T-helper 17 cell (primary cell): ENCODE measurements at places on chromosomes 16 and 17.

GRCh38 chr17:28763804-28764266 lies 20.0 kb downstream of the TRAF4 start:
- peak; percentile 70 for DNase-seq

DNA sequence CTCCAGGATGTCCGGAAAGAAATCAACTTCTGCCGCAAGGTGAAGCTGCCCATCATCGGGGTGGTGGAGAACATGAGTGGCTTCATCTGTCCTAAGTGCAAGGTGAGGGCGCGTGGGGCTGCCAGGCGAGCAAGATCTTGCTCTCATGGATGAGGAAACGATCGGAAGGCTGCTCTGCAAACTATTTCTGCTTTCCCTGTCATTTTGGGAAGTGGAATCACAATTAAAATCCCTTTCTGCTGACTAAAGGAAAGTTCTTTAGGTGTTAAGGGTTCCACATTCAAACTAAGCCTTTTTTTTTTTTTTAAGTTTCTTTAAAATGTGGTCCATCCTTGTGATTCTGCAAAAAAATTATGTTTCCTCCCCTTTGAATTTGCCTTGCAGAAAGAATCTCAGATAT lies 17.7 kb downstream of the NUBP1 start:
- DNase-seq = no peak

- DNase-seq = peak; percentile 37
Observed at GRCh38 chr16:84013787-84014569, 28.6 kb downstream of the SLC38A8 start.

- no peak for DNase-seq
Observed at GRCh38 chr16:3356118-3356517, 429 bp downstream of the OR2C1 start.

GRCh38 chr16:47036201-47036600 lies 62.7 kb upstream of the DNAJA2 start:
- no peak for DNase-seq

- no peak for DNase-seq
Observed at GRCh38 chr16:4257646-4258556, 14.9 kb downstream of the TFAP4 start.

DNA sequence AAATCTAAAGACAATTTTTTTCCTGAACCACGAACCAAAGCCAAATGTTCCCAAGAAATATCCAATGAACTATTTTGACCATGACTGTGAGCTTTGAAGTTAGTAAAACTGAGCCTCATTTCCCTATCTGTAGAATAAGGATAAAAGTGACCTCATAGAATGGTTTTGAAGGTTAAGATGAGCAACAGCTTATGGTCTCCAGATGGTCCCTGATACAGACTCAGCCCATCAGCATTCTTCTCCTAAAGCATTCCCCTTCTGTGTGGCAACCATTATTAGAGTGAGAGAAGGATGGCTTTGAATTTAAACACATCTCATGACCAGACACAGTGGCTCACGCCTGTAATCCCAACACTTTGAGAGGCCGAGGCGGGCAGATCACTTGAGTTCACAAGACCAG lies 70.1 kb downstream of the COPRS start:
- DNase-seq = no peak

- no peak for DNase-seq
Observed at GRCh38 chr17:10729334-10730193, at the start of gene TMEM220. TSS of gene TMEM220 (minus strand) at chr17:10730023. CDS start at chr17:10729851, 172 bp downstream.

- no peak for DNase-seq
Observed at GRCh38 chr17:46832331-46832821, 13.9 kb upstream of the WNT3 start.

- no peak for DNase-seq
Observed at GRCh38 chr17:77933777-77934398, 24.6 kb upstream of the TNRC6C start.

- no peak for DNase-seq
Observed at GRCh38 chr16:23516366-23517137, 6.3 kb upstream of the GGA2 start.

GRCh38 chr16:22710326-22710725 lies 103.6 kb upstream of the HS3ST2 start:
- DNase-seq = no peak

GRCh38 chr17:14733376-14733775 lies 432.5 kb downstream of the HS3ST3B1 start:
- no peak for DNase-seq

DNA sequence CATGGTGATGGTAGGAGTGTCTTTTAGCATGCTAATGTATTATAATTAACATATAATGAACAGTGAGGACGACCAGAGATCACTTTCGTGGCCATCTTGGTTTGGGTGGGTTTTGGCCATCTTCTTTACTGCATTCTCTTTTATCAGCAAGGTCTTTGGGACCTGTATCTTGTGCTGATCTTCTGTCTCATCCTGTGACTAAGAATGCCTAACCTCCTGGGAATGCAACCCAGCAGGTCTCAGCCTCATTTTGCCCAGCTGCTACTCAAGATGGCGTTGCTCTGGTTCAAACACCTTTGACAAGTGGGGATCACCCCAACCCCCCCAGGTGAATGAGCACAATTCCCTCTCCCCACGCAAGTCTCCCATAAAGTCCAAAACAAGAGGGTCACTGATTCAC lies 49.3 kb upstream of the ETV4 start:
- no peak for DNase-seq

GRCh38 chr16:24681793-24682192 lies 47.7 kb upstream of the TNRC6A start:
- no peak for DNase-seq

- DNase-seq = no peak
Observed at GRCh38 chr16:19289811-19290485, 4.4 kb downstream of the CLEC19A start.

DNA sequence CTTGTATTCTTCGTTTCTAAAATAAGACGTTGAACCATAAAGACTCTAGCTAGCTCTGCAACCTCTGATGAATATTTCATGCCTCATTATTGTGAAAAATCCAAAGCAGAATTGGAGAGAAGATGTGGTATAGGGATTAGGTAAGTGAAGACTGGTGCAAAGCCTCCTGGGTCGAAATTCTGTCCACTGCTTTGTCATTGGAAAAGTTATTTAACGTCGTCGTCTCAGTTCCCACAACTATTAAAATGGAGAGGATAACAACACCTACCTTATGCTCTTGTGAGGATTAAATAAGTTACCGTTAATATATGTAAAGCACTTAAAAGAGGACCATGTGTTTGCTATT lies 1.4 kb upstream of the PRPSAP2 start:
- no peak for DNase-seq

GRCh38 chr17:64532409-64532808 lies 25.6 kb downstream of the CEP95 start:
- no peak for DNase-seq

GRCh38 chr17:50853781-50854180 lies 12.4 kb downstream of the TOB1 start:
- DNase-seq = no peak

DNA sequence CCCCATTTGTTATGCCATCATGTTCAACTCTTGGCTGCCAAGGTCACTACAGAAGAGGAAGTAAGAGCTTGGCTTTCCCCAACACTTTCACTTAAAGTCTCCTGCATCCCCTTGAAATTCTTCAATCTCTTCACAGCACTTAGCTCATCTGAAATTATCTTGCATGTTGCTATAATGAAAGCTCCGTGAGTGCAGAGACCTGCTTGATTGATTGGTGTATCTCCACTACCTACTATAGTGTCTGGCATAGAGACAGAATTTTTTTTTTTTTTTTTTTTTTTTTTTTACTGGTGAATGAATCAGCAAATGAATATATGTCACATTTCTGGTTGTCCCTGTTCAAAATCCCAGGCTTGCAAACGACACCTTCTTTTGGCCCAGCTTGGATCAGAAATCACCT lies 1.9 kb upstream of the SDR42E1 start:
- no peak for DNase-seq

- DNase-seq = no peak
Observed at GRCh38 chr16:24217461-24217860, 38.7 kb upstream of the CACNG3 start.

- no peak for DNase-seq
Observed at GRCh38 chr16:21301895-21302291, 23.8 kb upstream of the CRYM start.

GRCh38 chr17:58564971-58565370 lies 50.5 kb upstream of the MTMR4 start:
- DNase-seq = no peak

DNA sequence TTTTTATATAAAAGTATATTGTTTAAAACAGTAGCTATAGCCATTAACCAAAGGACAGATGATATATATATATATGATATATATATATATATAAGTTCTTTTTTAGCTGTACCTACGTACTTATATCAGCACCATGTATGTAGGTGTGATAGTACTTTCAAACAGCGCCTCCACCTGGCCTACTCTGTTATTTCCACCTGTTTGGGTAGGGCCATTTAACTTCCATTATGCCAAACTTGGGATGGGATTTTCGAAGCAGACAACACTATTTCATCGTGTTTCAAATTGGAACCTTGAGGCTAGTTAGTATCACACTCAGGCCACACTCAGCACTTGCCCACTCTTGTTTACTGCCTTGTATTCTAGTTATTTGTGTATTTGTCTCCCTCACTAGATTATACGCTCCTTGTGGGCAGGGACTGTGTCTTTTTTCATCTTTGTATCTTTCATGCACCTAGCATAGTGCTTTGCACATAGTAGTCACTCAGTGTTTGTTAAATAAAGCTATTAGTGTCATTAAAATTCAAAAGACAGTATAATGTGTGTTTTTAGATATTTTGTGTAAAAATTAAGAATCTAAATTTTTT lies 11.8 kb upstream of the CLTC start:
- no peak for DNase-seq

DNA sequence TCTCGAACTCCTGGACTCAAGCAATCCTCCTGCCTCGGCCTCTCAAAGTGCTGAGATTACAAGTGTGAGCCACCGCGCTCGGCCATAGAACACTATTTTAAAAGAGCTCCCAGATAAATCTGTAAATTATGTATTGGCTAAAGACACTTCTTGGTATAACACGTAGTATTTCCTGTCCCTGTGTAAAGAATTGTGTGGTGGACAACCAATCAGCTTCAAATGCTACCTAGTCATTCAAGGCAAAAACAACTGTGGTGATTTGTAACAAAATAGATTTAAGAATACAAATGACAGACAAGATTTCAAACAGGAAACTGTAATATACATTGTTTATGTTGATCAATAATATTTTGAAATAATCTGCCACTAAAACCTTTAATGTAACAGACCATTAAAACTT lies 14.6 kb downstream of the CRLF3 start:
- DNase-seq = no peak

DNA sequence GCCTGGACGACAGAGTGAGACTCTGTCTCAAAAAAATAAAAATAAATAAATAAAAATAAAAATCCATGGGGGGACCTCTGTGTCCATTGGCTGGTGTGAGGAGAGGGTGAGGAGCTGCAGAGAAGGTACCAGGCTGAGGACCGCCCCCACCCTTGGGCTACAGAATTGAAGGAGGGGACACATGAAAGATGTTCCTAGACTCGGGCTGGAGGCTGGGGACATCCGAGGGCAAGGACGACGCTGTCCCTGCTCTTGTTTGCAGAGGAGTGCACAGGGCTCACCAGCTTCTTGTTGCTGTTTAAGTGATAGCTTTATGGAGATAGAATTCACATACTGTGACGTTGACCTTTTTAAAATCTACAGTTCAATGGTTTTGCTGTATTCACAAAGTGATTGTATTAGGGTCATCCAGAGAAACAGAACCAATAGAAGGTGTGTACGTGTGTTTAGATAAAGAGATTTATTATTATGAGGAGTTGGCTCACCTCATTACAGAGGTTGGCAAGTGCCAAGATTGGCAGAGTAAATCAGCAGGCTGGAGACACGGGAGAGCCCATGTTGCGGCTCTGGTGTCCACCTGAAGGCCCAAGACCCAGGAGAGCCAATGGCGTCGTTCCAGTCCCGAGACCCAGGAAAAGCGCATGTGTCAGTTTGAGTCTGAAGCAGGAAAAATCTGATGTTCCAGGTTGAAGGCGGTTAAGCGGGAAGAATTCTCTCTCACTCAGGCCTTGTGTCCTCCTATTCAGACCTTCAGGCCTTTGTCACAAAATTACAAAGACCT lies 320.7 kb downstream of the SEC14L1 start:
- DNase-seq = no peak

DNA sequence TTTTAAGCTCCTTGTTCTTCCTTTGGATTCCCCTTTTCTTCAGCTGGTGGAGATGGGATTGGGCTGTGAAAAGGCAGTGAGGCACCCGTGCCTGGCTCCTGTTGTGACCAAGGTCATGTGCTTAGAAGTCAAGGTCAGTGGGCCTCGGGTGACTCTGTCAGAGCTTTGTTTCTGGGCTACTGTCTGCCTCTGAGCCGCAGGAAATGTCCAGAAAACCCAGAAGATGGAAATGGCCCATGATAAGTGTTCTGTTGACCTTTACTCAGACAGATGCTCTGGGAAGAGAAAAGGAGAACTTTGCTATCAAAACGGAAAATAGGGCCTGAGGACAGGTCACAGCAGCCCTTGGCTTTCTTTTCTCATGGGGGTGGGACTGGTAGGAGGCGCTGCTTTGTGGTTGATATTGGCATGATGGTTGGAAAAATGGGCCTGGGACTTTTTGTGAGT lies 2.9 kb downstream of the ABCC1 start:
- no peak for DNase-seq

- no peak for DNase-seq
Observed at GRCh38 chr16:55508271-55508921, 476 bp upstream of the LPCAT2 start.

DNA sequence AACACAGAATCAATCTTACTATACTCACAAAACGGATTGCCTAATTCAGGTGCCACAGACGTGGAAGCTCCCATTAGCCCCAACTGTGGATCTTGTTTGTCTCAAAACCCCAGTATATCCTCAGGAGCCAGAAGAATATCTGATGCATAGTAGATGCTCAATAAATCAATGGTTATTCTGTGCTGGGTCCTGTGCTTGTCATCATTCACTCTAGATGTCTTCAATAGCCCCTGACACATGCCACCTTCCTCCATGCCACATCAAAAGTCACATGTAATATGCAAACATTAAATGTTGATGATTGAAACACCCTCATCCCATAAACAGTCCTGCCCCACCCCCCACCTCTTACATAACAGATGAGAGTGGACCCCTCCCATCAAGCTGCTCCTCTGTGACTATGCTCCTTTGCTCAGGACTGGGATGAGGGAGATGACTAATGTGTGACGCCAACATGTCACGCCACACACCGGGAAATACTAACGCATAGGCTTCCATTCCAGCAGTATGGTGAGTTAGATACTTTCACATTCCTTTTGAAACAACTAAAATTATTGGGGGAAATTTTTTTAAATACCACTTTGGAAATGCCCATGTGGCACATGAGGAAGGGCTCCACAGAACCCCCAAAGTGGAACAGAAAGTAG lies 267.6 kb upstream of the SDK2 start:
- no peak for DNase-seq

- DNase-seq = no peak
Observed at GRCh38 chr17:68087851-68088250, 52.3 kb downstream of the KPNA2 start.

GRCh38 chr17:38587947-38588787 lies 17.6 kb downstream of the SRCIN1 start:
- DNase-seq = no peak

GRCh38 chr17:72706396-72706981 lies 386.0 kb downstream of the SLC39A11 start:
- DNase-seq = no peak

- no peak for DNase-seq
Observed at GRCh38 chr16:75614066-75614897, 8.8 kb downstream of the ADAT1 start.

- no peak for DNase-seq
Observed at GRCh38 chr16:12002447-12003006, 26.0 kb downstream of the SNX29 start.

- no peak for DNase-seq
Observed at GRCh38 chr17:17855976-17856375, 19.2 kb upstream of the SREBF1 start.
